Stimulated activated CD4-positive, alpha-beta T cell treated with anti-CD3 and anti-CD28 coated beads, Interleukin-4, amount 100 ng/mL, for 4 hours (primary cell): ENCODE measurements at places on chromosomes 7 and 10.

DNA sequence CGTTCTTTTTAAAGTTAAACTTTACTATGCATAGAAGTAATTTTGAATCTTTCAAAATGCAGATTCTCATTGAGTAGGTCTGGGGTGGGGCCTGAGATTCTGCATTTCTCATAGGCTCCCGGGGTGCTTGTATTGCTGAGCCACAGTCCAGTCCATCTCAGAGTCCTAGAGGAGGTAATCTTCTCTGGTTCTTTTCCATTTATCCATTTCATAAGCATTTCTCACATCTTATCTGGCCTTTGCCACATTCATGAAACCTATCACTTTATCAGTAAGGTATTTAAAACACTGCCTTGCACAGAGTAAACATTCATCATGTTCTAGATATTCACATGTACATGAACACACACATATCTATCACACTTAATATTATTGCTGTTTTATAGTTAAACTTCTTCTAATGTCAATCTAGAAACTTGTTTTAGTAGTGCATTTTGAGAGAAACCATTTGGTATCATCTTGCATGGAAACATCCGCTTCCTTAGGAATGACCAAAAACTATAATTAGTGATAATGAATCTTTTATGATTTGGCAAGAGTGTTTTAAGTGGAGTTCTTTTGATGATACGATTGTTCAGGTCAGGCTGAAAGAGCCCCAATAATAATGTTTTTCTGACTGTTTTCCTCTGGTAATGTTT, 12.0 kb downstream of the GNAI1 start:
- DNase-seq: no peak

GRCh38 chr10:47195274-47195885, 104.6 kb upstream of the GDF10 start:
- DNase-seq: peak; percentile 12

- DNase-seq: no peak
These were observed 55.0 kb downstream of the HDAC9 start for GRCh38 chr7:18550574-18550973.

- no peak for DNase-seq
These were observed 93.9 kb upstream of the VIPR2 start for GRCh38 chr7:159238541-159238940.

DNA sequence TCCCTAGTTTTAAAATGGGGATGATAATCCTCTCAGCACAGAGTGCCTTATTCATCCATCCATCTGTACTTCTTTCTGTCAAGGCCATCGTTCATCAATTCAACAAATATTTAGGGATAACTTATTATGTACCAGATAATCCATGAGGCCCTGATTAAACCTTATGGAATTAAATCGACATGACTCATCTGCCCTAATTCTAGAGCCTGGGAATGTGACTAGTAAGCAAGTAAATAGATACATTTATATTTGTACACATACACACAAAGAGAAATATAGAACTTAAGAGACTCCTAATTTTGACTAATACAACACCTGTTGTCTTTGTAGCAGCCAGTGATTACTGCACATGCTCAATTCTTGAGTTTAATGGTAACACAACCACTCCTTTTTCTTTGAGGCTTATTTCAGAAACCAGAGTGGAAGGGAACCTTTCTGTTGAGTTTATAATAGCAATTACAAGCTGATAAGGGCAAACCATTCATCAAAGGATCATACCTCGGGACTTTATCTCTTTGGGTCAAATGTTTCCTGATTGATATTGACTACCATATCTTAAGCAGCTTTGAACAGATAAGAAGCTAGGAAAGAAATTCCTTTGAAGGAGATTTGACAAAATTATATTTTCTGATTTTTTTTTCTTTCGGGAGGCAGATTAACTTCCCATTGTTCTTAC, 122.7 kb downstream of the ARID5B start:
- no peak for DNase-seq

DNA sequence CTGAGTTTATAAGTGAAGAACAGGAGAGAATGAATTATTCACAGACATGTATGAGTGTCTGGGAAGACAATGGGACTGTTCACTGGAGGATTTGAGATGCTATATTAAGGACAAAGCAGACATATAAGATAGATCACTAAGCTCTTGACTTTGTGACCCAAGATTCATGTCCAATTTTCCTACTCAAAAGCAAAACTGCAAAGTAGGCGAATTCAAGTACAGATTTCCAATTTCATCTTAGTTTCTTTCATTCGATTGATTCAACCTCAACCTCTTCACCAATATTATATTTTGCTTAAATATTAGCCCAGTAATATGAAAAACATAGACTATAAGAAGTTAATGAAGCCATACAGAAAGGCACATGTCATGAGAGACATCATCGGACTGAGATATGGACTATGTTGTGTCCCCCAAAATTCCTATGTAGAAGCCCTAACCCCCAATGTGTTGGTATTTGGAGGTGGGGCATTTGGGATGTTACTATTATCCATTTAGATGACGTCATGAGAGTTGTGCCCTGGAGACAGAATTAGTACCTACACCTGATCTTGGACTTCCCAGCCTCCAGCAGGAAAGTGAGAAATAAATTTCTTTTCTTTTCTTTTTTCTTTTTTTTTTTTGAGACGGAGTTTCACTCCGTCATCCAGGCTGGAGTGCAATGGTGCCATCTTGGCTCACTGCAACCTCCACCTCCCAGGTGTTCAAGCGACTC, 353.7 kb upstream of the AKR1E2 start:
- no peak for DNase-seq

- DNase-seq: no peak
These were observed 84.9 kb downstream of the LANCL2 start for GRCh38 chr7:55449992-55450535.

DNA sequence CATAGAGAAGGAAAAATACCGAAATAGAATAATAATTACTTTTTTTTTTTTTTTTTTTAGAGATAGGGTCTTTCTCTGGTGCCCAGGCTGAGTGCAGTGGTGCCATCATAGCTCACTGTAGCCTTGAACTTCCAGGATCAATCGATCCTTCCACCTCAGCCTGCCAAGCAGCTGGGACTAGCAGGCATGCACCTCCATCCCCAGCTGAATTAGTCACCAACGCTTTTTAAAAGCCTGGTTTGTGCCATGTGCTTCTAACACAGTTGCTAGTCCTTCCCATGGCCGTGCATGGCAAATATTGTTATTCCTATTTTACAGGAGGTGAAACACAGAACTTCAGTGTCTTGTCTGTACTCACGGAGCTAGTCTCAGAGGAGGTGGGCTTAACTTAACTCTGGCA, 23.2 kb downstream of the LYZL2 start:
- no peak for DNase-seq

- DNase-seq: no peak
These were observed 60.2 kb downstream of the SHOC2 start for GRCh38 chr10:110979611-110980010.

- DNase-seq: no peak
These were observed 35.9 kb downstream of the CCM2 start for GRCh38 chr7:45035893-45036292.

DNA sequence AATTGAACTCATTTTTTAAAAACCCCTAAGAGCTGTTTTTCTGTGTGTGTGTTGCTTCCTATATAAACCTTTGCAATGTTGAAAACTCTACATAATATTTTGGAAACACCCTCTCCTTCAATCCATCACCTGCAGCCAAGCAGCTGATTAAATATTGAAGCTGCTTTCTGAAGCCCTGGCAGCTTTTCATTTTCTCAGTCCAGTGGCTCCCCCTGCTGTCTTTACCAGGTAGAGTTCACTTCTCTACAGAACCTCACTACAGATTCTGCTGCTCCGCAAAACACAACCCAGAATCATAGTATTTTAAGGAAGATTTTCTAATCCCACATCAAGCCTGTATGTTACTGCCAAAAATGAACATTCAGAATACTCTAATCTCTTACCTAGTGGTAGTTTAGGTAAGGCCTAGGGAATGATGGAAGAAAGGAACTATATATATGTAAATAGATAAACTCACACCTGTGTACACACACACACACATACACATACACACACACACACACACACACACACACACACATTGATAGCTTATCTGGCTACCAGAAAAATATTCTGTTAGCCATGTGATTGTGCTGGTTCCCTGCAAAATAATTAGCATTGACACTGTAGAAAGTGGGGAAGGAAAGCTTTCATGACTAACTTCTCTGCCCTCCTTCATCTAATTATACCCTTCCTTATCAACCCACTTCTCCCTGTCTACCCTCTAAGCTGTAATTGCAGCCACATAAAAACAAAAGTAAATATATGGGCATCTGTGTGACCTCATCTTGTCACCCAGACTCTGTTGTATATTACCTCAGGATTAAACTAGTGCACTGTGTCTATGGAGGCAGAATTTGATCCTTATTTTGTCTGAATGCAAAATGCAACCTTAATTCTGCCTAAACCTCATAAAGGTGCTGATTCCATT, 229.5 kb upstream of the FZD1 start:
- DNase-seq: no peak

GRCh38 chr10:18860631-18861240, 187.9 kb upstream of the MALRD1 start:
- no peak for DNase-seq

- DNase-seq: no peak
These were observed 54.9 kb upstream of the ANK3 start for GRCh38 chr10:60444494-60445064.

DNA sequence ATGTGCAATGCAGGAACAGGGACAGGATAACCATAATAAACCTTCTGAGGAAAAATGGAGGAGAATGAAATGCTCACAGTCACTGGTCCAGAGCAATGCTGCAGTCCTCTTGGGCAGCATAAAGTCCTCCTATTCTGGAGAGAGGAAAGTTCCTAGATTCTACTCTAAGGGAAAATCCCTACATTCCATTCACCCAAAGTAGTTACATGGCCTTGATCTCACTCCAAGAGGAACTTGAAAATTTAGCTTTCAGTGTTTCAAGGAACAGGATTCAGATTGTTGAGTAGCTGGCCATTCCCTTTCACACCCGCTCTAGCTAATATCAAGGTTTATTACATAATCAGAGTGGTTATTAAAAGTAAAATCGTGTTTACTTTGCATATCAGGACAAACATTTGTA, 168.3 kb downstream of the CHRM2 start:
- no peak for DNase-seq

DNA sequence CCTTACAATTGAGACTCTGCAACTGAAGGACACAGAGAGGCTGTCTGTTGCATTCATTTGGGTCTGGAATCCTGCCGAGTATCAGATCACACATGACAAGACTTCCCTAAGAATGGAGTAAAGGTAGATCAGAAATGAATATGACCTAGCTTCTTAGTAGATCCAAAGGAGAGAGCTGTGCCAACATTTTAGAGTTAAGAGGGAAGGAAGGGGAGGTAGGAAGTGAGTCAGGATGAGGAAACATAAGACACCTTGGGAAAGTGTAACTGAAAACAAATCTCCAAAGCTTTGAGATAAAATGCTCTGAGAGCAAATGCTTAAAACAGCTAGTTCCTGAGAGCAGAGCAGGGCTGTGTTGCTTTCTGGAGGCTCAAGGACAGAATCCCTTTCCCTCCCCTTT, 6.1 kb upstream of the SLC25A13 start:
- DNase-seq: no peak

DNA sequence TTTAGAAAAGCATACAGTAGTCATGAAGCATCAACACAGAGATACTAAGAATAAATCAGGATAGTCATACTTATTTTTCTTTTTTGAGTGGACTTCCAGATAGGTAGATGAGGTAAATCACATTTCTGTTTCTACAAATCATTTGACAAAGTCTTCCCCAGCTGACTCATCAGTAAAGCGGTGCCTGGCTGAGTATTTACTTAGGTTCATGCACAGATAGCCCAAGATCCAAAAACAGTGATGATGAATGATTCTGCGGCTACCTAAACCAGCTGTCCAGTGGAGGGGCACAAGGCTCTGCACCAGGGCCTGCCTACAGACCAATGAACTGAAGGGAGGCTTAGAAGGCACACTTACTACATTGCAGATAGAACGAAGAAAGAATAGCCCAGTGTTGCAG, 113.1 kb downstream of the PARP12 start:
- DNase-seq: no peak

DNA sequence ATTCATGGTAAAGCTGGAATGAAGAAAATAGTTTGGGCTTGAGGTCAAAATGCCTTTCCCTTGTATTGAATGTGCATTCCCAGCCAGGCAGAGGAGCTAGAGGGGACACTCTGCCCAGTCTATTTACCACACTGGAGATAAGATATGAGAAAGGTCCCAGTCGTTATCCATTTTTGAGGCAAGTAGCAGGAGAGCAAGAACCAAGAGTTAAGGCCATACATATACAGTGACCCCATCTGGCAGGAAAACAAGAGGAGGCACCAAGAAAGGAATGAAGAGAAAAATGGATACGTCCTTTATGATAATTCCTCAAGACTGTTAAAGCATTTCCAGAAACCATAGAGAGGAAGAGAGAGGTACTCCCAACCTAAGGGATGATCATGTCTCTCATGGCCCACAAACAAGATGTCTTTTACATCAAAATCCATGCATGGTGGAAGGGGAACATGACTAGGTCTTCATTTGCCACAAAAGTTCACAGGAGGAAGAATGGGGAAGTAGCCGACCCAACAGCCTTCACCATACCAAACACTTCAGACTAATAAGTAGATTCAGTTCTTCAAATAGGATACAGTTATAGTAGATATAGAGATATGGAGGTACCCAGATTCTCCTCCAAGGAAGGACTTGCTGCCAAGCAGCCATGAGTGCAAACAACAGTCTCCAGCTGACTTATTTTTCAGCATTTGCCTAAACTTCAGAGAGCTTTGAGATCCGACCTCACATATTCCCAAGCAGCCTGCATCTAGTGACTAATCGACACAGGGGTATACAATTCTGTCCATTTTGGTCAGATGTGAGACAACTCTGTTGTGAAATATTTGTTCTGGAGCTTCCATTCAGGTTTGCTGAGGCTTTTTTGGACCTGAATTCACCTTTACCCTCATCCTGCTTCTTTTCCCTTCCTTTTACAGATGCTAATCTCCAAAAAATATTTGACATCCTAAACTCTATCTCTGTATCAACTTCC, 61.1 kb upstream of the CCDC71L start:
- DNase-seq: no peak

GRCh38 chr7:94212160-94212559, 182.5 kb upstream of the COL1A2 start:
- no peak for DNase-seq

DNA sequence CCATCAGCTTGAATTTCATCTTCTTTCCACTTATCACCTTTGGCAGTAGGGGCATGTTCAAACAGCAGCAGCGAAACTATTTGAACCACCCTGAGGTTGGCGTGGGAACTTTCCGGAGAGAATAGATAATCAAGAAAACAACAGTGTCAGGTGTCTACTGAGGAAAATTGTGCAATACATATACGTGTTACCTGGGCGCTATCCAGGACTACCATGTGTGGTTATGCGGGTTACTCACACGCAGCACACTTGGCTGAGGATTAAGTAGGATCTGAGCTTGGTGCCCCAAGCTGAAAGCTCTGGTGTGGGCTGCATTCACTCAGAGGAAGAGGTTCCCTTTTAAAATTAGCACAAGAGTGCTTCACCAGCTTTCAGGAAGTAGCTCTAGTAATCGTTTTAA, 8.8 kb upstream of the ABI1 start:
- DNase-seq: peak; percentile 4

DNA sequence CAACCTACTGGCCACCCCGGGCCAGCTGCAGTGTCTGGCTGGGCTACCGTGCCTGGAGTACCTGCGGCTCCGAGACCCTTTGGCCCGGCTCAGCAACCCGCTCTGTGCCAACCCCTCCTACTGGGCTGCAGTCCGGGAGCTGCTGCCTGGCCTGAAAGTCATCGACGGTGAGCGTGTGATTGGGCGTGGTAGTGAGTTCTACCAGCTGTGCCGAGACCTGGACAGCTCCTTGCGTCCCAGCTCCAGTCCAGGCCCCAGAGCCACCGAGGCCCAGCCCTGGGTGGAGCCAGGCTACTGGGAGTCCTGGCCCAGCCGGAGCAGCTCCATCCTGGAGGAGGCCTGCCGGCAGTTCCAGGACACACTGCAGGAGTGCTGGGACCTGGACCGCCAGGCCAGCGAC, 4.2 kb downstream of the RARRES2 start:
- no peak for DNase-seq
